ENCODE measurements at places on chromosomes 7 and 10.

GRCh38 chr10:15518250-15518649, 147.2 kb upstream of the FAM171A1 start:
- DNase-seq = no peak

- DNase-seq = no peak
Observed at GRCh38 chr7:72337390-72338167, 74.6 kb downstream of the CALN1 start.

DNA sequence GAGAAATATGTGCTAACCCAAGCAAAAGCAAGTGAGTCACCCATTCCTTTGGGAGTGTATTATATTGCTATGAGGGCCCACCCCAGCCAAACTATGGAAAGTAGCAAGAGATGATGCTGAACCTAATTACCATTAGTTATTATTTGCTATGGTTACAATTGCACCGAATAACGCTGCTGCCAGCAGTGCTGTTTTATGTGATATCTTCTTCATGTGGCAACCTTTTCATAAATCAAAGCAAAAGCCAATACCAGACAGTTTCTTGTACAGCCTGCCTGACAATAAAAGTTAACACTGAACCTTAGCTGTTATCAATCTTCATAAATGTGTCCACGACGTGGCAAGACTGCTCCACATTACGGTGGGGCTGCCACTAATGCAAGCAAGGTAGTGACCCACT, 241.7 kb upstream of the PLXNA4 start:
- no peak for DNase-seq

DNA sequence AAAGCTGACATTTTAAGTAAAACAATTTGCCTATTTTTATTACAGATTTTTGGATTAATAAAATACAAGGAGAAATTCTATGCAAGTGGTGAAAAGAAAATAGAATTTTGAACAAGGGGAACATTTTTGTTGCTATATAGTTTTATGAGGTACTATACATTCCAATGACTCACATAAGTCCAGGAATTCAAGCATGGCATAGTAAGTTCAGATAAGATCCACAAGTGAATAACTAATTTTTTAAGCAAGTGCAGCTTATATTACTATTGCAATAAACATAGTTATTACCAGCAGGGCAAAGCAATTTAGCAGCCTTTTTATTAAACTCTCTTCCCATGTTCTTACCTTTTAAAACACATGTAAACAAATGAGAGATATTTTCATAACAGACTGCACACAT, 1123.5 kb upstream of the LRRN3 start:
- DNase-seq = no peak

DNA sequence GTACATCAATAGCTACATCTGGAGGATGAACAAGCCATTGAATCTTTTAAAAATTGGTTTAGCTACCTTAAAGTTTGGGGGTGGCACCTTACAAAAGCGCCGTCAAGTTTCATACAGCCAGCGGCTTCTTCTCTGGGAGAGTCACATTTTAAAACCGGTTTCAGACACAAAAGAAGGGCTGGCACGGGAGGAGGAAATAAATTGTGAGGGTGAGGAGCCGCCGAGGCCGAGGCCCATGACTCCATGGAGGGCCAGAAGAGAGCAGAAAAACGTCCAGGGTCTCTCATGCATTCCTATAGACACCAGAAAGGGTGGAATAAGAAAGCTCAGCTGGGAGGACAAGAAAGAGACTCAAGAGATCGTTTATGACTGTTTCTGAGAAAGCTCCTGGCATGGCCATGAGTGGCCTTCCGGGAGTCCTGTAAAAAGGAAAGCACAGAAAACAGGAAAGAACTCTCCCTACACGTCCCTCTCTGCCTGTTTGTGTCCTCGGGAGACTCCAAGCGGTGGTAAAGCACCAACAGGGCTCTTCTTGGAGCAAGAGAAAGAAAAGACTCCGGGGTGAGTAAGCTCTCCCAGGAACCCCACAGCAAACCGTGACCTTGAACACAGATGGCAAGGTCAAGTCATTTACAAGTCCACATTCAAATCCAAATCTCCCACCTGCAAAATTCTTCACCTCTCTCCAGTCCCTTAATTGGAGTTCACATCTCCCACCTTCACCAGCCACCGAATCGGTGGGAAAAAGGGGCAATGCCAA, 1.8 kb downstream of the FRAT2 start:
- DNase-seq = no peak

DNA sequence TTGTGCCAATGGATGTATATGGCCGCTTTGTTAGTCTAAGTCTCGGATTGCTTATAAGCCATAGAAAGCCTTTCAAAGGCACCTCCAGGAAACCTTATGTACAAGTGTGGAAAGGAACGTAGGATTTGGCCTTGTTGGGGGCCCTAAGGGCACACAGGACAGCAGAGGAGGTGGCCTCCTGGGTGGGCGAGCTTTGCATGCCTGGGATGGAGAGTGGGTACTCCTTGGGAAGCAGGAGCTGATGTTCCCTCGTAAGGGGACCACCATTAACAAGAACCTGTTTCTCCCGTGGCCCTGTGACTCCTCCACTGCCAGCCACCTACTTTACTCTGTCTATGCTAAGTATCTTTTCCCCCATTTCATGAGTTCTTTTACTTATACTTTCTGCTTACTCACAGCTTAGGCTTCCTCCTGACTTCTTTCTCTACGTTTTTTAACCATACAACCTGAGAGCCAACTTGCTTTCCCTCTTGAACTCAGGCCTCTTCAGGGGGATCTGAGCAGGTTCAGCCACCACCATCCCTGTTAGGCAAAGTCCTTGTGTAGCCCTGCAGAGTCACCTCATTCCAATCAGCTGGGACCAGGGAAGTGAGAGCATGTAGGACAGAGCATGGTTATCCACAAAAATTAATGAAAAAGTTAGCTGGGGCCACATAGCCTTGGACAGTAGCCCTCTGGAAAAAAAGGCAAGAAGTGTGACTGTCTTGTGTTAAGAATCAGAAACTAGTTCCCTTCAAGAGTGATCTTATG, 118.9 kb downstream of the NEBL start:
- DNase-seq = no peak

- no peak for DNase-seq
Observed at GRCh38 chr7:20507157-20507556, 108.3 kb upstream of the ABCB5 start.

DNA sequence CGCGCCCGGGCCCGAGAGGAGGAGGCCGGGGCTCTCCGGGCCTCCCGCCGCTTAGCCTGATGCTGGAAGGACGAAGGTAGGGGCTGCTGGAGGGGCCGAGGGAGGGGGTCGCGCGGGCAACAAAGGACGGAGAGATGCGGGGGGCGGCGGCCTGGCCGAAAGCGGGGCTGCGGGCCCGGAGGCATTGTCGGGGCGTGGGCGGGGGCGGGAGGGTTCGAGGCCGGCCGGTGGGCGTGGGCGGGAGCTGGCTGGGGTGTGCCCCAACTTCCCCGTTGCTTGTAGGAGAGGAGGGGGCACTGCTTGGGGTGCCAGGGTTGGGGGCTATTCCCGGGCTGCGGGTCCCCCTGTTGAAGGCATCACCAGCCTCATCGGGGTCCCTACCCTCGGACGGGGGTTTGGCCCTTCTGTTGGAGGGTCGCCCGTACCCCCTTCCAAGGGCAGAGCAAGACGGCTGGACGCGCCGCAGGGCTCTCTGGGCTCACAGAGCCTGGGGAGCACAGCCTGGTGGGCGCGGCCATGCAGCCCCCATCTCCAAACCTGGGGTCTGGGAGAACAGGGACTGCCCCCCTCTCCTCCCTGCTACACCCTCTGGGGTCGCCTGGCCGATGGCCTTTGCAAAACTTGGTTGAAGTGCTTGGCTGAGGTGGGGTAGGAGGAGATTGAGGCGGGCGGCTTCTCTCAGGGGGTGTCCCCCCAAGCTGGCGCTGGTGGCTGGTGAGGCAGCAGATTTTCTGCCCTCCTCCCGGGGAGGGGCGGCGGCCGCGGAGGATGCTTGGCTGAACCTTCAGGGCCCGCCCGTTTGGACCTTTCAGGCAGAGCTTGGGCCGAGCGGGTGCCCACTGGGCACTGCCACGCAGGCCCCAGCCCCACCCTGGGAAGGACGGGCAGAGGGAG, 699 bp downstream of the CLIP2 start:
- no peak for DNase-seq

- no peak for DNase-seq
Observed at GRCh38 chr7:116342125-116342524, 131.8 kb downstream of the TES start.

- DNase-seq = no peak
Observed at GRCh38 chr7:36904802-36905201, 180.5 kb upstream of the AOAH start.

DNA sequence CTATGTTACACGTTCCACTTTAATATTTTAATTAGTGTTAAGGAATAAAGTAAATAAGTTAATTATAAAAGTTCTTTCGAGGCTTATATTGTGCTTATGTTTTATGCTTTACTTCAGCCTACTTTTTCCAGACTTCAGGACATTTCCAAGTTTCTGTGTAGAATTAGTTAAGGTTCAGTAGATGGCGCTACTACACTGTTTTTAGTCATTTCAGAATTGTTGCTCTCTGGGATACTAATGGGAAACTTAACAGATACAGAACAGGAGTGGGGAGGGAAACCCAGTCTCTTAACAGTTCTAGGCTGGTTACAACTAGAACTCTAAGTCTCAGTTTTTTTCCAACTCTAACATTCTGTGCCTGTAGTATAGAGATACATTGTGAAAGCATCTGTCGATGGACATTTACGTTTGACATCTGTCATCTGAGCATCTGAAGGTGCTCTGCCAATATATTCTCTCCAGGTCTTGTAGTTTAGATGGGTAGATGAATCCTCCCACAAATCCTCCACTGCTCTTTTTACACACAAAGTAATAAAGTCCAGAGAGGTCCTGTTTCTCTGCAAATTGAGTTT, 56.8 kb upstream of the FAM171A1 start:
- DNase-seq = no peak

DNA sequence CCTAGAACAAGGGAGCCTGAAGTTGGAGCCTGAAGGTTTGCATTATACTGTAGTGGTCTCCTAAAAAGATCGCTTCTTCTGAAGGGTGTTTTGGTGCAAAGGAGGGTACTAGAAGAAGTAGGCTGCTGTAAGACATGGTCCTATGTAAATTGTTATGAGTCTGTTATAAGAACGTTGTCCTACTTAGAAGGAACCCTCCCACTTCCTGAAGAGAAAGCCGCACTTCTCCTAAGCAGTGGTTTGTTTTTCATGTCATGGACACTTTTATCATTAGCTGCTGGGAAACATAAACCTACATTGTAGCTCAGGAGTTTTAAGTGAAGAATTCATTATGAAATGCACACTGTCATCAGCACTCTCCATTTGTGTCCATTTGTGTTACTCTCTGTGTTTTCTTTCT, 129.1 kb upstream of the ITGB1 start:
- no peak for DNase-seq

DNA sequence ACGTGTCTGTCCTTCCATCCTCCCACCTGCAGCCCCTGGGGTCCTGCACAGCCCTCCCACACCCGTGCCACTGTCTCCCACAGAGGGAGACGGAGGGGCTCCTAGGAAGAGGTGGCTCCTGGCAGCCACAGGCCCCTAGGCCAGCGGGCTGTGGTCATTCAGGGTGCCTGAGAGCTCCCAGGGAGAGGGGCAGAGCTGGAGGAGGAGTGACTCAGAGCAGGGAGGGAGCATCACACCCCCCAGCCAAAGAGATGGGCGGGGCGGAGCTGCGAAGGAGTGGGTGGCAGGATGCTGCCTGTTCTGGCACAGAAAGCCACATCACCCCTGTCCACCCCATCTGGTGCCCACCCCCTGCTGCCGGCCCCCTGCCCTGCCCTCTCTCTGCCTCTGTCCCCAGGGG, 50.5 kb downstream of the STK32C start:
- no peak for DNase-seq

GRCh38 chr7:137992550-137993394, 9.1 kb downstream of the CREB3L2 start:
- no peak for DNase-seq

GRCh38 chr7:152615031-152615741, 60.8 kb downstream of the XRCC2 start:
- DNase-seq = no peak

GRCh38 chr7:123367484-123368122, 166.8 kb downstream of the IQUB start:
- no peak for DNase-seq

DNA sequence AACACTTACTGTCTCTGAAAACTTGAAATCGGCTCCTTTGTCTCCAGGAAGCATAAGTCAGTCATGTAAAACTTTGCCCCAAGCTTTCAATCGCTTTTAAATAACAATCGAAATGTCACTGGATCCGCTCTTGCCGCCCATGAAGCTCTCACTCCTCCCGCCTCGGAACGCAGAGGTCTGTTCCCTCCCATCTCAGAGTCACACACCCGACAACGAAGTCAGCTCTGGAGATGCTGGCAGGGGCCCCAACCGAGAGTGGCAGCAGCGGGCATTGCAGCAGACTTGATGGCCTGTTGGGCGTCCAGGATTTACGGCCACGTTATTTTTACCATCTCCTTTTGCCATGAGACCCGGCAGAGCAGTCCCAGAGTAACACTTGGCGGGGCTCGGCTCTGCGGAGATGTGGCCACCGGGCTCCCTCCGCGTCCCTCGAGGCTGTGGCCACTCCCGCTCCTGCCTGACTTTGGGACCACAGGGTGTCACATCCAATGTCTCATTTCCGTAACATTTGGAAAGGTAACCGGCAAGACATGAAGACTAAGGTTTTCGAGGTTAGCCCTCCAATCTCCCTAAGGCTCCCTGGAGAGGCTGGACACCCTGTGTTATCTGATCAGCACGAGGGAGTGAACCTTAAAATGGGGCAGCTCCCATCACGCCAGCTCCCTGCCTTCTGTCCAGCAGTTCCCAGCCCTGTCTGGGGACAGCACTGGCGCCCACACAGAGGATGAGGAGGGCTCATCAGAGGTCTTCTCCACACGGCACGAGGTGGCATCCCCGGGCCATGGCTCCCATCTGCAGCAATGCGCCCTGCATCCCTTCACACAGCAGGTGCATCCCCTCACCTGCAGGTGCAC, 62.8 kb upstream of the ADGRA1 start:
- no peak for DNase-seq

GRCh38 chr7:65722361-65722792, 150.5 kb upstream of the VKORC1L1 start:
- DNase-seq = peak; percentile 60

DNA sequence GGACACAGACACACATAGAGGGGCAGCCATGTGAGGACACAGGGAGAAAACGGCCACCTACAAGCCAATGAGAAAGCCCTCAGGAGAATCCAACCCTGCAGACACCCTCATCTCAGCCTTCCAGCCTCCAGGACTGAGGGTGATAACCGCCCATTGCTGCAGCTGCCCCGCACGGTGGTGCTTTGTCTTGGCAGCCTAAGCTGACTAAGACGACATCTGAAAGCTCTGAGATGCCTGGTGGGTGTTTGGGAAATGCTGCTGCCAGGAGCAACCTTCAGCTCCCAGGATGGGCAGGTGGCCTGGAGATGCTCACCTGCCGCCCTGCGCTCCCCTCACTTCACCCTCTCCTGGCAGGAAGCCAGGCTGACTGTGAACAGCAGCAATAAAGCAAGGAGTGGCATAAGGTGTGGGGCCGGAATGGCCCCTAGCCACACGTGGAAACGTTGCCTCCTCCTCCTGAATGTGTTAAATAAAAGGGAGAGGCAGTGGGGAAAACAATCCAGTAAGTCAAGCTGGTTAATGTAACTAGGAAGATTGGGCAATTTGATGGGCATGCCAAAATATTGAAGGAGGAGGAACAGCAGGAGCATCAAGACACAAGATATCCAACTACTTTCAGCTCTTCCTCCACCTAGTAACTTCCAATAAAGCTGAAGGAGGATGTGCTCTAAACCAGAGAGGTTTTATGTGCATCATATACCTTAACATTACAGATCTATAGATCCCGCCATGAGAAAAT, 121.5 kb downstream of the TNS3 start:
- no peak for DNase-seq
